ENCODE measurements at places on chromosomes 11 and 22.
A peak's percentile ranks its signal among the peaks of the same experiment; 100 is the strongest.

DNA sequence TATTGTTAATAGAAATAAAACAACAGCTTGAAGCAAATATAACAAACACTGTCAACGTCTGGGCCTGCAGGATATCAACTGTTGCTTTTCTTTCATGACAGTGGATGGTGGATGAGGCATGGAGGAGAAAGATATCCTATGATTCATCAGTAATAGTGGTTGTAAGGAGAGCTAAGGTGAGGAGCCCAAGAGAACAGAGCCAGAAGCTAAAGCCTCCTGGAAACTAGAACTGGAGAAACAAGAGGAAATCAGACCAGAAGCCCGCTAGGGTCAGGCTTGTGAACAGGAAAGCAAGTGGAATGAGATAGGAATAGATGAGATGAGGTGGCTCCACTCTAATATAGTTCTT, 37.7 kb upstream of the MMP12 start:
- H3K36me3 ChIP-seq = no peaks in the 10 kb centered on the region
- DNase-seq = no peak
- no peaks in the 10 kb centered on the region for H3K27me3 ChIP-seq
- H3K4me3 ChIP-seq = no peak overlapping the region

DNA sequence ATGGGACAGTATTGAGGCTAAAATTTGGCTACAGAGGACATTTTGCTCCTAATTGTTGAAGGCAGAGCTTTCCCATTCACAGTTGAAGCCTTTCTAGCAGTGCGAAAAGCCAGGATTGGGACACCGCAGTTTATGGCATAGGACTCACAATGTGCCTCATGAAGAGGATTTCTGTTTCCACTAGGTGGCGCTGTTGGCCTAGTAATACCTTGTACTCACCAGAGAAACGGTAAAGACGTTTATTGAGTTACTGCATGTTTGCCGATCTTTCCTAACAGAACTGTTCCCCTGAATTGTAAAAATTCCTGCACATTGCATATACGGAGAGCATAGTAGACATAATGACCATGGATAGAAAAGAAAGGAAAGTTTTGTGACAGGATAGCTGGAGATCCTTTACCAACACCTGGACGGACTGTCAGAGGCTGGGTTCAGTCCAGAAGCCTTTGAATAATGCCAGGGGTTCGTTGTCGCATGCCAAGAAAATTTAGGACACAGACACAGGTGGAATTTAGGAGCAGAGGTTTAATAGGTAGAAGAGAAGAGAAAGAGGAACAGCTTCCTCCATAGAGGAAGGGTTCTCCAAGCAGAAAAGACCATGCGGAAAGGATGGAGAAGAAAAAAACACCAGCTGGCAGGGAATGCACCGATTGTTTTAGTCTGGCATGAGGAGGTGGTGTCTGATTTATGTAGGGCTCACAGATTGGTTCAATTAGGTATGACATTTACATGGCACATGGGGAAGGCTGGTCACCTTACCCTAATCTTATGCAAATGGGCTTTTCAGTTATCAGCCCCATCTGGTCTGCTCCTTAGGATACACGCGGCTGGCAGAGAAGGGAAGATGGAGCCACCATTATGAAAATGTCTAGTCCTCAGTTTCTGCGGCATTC, 10.8 kb upstream of the OR51D1 start:
- H3K4me1 ChIP-seq = no peaks in the 10 kb centered on the region
- H3K36me3 ChIP-seq = no peaks in the 10 kb centered on the region
- H3K27ac ChIP-seq = no peak overlapping the region
- peak; percentile 85 for DNase-seq
- no peaks in the 10 kb centered on the region for H3K27me3 ChIP-seq
- H3K4me3 ChIP-seq = no peak overlapping the region

- no peaks in the 10 kb centered on the region for H3K36me3 ChIP-seq
- DNase-seq = no peak
- H3K4me1 ChIP-seq = no peaks in the 10 kb centered on the region
- peaks cover 47% of the 10 kb centered on the region for H3K27me3 ChIP-seq
- no peak overlapping the region for H3K27ac ChIP-seq
Observed at GRCh38 chr22:44753189-44754042, 1.0 kb downstream of the ARHGAP8 start.

DNA sequence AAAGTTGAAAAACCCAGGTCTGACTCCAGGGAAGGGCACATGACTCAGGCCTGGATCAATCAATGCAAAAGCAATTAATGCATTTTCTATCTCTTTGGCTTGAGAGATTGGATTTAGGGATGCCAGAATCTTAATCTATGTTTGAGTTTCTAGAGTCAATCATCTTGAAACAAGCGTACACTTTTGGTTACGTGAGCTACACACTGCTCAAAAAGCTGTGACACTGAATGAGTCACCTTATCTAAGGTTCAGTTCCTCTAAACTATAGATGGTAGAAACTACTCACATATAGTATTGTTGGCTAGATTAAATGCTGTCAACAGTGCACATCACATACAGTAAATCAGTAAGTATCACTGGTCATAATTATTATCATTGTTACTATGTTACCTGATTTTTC, 24.2 kb downstream of the MRE11 start:
- no peaks in the 10 kb centered on the region for H3K27me3 ChIP-seq
- H3K27ac ChIP-seq = no peak overlapping the region
- H3K4me1 ChIP-seq = no peaks in the 10 kb centered on the region
- DNase-seq = no peak
- H3K4me3 ChIP-seq = no peak overlapping the region

- H3K4me1 ChIP-seq = peaks cover 6% of the 10 kb centered on the region
- H3K27ac ChIP-seq = no peak overlapping the region
- no peak for DNase-seq
Observed at GRCh38 chr11:1263010-1263409, 40.1 kb downstream of the MUC5B start.

Measured in neuronal stem cell (in vitro differentiated cells).